ENCODE measurements at places on chromosomes 12 and 14.

- no peak for DNase-seq
These were observed 7.7 kb upstream of the IFNG-AS1 start for GRCh38 chr12:67981287-67982162.

DNA sequence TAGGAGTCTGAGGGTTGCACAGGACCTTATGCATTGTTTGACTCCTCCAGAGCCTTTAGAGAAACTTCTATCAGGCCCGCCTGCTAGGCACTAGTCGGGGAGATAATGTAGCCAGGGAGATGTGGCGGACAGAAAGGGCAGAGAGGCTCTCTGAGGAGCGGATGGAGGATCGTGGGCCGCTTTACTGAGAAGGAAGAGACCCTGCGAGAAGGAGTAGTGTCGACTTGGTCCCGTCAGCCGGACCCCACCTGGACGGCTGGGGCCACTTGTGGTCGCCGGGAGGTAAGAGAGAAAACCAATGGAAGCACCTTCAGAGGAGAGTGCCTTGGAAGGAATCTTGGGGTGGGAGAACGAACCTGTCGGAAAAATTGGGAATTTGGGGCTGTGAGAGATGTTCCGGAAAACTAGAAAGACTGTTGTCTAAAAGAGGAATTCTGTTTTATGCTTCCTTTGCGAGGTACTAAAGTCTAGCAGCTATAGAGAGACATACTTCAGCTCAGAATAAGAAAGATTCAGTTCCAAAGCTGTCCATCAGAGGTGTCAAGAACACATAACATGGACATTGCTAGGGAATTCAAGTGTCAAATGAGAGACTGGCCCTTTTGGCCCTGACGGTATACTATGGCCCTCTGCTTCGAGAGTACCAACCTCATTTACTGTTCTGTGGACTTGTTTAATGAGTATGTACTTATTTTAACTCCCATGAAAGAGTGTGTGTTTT is 660 bp upstream of the MCRS1 start:
- DNase-seq: peak; percentile 35

DNA sequence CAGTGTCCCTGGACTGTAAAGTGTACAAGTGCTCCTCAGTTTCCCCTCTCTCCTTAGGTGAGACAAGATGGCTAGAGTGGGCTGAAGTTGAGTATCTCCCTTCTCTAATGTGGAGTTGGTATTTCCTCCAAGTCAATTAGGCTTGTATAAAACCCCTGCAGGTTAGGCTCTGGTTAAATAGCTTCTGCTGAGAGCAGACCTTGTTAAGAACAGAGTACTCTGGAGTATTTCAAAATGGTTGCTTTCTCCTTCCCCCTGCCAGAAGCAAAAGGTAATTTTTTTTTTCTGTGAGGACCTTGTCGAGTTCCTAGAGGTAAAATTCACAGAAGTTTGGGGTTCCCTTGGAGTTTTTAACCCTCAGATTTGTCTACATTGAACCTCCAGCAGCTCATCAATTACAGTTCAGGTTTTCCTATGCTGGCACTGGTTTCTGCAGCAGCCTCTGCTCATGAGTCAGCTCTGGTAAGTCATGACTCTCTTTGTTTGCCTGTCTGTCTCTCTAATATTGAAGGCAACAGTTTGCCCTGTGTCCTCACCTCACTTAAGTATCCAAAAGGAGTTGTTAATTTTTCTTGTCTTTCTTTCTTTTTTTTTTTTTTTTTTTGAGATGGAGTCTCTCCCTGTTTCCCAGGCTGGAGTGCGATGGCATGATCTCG is 27.8 kb upstream of the GLIPR1 start:
- no peak for DNase-seq

GRCh38 chr14:32710731-32711680 is 227.7 kb upstream of the NPAS3 start:
- peak; percentile 44 for DNase-seq

- no peak for DNase-seq
These were observed 5.3 kb downstream of the SCNN1A start for GRCh38 chr12:6369916-6370575.

DNA sequence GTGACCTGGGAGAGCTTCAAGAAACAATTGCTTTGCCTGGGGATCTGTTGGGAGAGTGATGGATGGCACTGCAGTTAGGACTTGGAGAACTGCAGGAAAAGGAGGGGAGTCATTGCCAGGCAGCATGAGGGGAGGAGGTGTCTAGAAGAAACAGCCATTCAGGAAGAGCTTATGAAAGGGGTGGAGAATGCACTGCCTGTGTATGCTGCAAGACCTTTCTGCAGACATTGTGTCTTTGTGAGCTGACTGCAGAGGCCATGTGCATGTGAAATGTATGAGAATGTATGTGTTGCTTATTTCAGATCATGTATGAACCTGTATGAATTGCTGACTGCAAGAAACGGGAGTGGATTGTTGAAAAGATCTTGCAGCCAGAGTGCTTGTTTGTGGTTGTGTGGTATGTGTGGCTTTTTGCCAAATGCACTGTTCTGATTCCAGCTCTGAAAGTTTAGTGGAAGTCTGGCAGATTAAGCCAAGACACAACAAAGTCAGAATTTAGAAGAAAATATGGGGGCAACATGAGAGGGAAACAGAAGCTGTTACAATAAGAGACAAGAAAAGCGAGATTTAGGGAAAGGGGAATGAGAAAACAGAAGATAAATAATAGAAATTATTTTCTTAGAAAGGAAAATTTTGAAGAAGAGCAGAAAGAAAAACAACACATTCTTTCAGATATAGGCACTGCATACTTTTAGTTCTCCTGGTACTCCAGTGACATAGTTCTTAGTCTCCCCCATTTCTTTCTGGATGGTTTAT is 9.8 kb upstream of the RIMKLB start:
- peak; percentile 39 for DNase-seq

DNA sequence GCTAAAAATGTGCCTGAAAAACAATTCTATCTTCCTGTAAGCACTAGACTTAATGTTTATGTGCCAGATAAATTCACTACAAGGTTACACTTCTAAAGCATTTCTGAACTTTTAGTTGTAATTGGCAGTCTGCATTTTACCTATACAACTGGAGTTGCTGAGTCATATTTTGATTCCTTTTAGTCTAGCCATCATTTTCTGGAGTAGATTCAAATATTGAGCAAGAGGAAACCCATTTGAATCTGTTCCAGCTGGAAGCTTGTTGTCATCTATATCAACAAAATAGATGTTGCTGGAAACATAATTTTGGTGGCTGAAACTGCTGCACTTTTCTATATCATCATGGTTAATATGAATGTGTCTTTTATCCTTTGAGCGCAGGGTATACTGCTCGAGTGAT is 122.2 kb upstream of the CCDC175 start:
- DNase-seq: no peak

DNA sequence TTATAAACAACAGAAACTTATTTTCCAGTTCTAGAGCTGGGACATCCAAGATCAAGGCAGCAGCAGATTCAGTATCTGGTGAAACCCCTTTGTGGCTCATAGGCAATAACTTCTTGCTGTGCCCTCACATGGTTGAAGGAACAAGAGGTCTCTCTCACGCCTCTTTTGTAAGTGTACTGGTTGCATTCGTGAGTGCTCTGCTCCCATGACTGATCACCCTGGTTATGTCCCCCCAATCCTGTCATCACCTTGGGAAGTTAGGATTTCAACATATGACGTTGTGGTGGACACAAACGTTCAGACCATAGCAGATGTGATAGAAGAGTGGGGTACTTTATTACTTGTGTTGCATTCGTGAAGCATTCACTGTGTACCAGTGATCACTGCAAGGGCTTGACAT is 184.0 kb downstream of the SRGAP1 start:
- no peak for DNase-seq

GRCh38 chr14:51394804-51395203 is 154.8 kb downstream of the TMX1 start:
- DNase-seq: no peak

All from inflammatory macrophage treated with lipopolysaccharide for 4 hours (primary cell).